Spleen (tissue), 13 donors: ENCODE measurements at places on chromosomes 12 and 14. TPM values are rescaled to one million over a fixed set of nuclear protein-coding genes. Genes with fewer than 3 reads are reported as not detected.

Gene PLEKHH1
- 1.1 TPM for polyA plus RNA-seq

Gene GPRC5A
- polyA plus RNA-seq: 0.09 TPM

DNA sequence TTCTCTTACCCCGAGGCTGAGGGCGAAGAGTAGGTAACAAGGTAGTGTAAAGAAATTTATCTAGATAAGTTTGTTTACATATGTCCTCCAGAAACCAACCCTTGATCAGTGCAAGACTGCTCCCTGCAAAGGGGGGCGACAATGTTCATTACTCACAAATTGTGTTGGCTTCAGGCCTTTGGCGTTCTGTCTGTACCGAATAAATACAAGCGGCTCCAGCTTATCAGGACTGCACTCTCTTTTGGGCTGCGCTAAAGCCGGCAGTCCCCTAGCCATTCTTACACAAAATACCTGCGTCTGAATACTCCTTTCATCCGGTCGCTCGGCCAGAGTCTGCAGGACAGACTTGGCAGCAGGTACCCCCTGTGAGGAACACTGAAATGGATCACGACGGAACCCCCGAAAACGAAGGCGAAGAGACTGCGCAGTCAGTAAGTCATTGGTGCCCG, 116.4 kb downstream of the PPHLN1 start:
- peaks cover 32% of the 10 kb centered on the region for H3K36me3 ChIP-seq
- H3K4me3 ChIP-seq: no peak overlapping the region
- H3K27ac ChIP-seq: no peak overlapping the region
- no peaks in the 10 kb centered on the region for H3K27me3 ChIP-seq
- DNase-seq: no peak

DNA sequence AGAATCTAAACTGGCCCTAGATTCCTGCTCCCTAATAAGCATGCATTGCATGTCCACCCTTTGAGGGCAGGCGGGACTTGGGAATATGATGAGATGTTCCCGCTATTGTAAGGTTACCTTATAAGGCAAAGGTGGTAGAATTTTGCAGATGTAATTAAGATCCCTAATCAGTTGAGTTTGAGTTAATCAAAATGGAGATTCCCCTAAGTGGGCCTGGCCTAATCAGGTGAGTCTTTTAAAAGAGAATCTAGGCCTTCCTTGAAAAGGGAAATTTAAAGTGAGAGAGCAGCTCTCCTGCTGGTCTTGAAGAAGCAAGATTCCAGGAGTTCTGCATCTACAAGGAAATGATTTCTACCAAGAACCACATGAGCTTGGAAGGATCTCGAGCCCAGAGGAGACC, 83.4 kb downstream of the DICER1 start:
- DNase-seq: no peak
- no peak overlapping the region for H3K4me3 ChIP-seq
- H3K27me3 ChIP-seq: no peaks in the 10 kb centered on the region
- H3K36me3 ChIP-seq: no peaks in the 10 kb centered on the region

DNA sequence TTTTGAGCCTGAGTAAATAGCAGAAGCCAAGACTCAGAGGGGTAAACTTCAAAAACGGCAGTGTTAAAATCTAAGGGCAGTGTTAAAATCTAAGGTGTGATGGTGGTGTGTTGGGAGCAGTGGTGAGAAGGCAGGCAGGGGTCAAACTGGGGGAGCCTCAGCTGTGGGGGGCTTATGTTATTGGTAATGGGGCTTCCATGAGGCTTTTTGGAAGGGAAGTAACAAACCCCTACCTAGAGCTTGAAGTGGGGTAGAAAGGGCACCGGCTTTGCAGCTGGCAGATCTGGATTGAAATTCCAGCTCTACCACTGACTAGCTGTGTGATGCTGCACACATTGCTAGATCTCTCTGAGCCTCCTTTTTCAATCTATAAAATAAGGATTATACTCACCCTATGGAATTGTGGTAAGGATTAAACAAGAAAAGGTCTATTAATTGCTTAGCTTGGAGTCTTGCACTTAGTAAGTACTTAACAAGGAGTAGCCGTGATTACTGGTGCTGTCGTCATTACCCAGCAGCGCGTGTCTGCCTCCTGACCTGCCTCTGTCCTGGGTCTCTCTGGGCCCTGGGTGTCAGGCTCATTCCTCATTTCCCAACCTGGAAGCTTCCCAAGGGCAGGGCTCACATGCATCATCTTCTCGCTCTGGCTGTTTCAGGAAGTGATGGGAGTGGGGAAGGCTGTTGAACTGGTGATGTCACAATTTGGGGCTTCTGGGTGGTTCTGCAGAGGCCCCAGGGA, 18.5 kb upstream of the KRT80 start:
- H3K4me1 ChIP-seq: no peaks in the 10 kb centered on the region
- H3K27me3 ChIP-seq: no peaks in the 10 kb centered on the region
- H3K4me3 ChIP-seq: no peak overlapping the region
- no peak overlapping the region for H3K27ac ChIP-seq
- H3K36me3 ChIP-seq: no peaks in the 10 kb centered on the region

DNA sequence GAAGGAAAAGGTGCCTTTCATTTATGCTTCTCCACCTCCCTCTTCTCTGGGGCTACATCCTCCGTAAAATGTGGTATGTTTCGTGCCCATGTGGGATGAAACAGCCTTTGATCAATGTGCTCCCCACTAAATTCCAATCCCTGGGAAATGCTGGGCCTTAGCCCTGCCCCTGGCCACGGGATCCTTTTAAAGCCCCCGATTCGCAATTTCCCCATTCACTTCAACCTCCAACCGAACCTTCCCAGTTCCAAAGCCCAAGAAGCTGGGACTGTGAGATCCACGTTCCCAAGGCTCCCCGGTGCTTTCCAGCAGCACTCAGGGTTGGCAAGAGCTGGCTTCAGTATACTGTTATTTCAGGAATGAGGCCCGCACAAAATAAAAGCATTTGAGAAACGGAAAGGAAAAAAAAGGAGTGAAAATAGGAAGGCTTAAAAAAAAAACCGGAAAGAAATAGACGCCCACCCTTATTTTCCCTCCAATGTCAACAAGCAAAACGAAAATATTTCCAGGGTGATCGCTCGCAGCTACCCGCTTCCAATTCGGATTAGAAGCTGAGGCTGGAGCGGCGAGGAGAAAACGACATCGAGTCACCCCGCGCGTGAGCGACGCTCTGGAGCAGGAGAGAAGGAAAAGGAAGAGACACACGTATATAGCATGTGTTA, 1.3 kb upstream of the FOXG1 start:
- no peaks in the 10 kb centered on the region for H3K36me3 ChIP-seq
- no peak overlapping the region for H3K27ac ChIP-seq
- DNase-seq: no peak
- peaks cover 13% of the 10 kb centered on the region for H3K4me1 ChIP-seq
- peaks cover 86% of the 10 kb centered on the region for H3K27me3 ChIP-seq

GRCh38 chr12:58548801-58549200, 371.5 kb downstream of the LRIG3 start:
- DNase-seq: no peak
- no peaks in the 10 kb centered on the region for H3K36me3 ChIP-seq
- no peak overlapping the region for H3K4me3 ChIP-seq
- H3K27me3 ChIP-seq: no peaks in the 10 kb centered on the region
- no peaks in the 10 kb centered on the region for H3K4me1 ChIP-seq
- H3K27ac ChIP-seq: no peak overlapping the region

DNA sequence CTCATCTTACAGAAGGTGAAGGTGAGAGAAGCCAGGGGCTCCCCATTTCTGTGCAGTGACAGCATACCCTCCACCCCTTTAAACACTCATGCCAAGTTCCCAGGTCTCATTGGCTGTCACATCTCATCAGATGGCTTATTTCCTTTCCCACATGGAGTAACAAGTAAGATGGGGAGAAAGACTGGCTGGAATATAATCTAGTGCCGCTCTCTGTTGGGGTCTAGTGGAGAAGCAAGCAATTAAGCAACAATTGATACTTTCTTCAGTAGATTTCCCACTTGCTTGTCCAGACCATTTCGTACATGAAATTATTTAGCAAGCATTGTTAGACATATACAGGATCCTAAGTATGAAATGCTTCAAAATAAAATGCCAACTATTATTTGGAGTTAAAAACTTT, 92.2 kb downstream of the SLC5A8 start:
- H3K4me3 ChIP-seq: no peak overlapping the region
- H3K4me1 ChIP-seq: no peaks in the 10 kb centered on the region
- no peaks in the 10 kb centered on the region for H3K27me3 ChIP-seq

- H3K4me1 ChIP-seq: no peaks in the 10 kb centered on the region
- H3K27me3 ChIP-seq: no peaks in the 10 kb centered on the region
- H3K27ac ChIP-seq: no peak overlapping the region
Observed at GRCh38 chr14:59161561-59162175, 26.8 kb upstream of the DAAM1 start.

DNA sequence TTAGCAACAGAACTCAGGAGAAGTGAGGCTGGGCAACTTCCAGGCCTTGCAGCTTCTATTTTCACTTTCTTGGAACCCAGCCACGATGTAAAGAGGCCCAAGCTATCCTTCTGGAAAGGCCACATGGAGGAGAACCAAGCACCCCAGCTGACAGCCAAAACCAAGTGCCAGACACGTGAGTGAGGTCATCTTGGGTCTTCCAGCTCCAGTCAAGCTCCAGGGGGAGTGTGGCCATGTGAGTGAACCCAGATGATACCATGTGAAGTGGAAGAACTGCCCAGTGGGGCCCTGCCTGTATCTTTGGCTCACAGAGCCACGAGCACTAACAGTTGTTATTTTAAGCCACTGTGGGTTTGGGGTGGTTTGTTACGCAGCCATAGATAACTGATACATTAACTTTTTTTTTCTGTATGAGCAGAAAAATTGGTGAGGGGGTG, 126.8 kb upstream of the MAP1LC3B2 start:
- no peaks in the 10 kb centered on the region for H3K36me3 ChIP-seq
- no peak overlapping the region for H3K4me3 ChIP-seq
- H3K27ac ChIP-seq: no peak overlapping the region
- no peaks in the 10 kb centered on the region for H3K27me3 ChIP-seq
- peaks cover 12% of the 10 kb centered on the region for H3K4me1 ChIP-seq
